Right forelimb (tissue), 1 donor: ENCODE measurements at places on chromosomes 5 and 9.
A peak's percentile ranks its signal among the peaks of the same experiment; 100 is the strongest.

DNA sequence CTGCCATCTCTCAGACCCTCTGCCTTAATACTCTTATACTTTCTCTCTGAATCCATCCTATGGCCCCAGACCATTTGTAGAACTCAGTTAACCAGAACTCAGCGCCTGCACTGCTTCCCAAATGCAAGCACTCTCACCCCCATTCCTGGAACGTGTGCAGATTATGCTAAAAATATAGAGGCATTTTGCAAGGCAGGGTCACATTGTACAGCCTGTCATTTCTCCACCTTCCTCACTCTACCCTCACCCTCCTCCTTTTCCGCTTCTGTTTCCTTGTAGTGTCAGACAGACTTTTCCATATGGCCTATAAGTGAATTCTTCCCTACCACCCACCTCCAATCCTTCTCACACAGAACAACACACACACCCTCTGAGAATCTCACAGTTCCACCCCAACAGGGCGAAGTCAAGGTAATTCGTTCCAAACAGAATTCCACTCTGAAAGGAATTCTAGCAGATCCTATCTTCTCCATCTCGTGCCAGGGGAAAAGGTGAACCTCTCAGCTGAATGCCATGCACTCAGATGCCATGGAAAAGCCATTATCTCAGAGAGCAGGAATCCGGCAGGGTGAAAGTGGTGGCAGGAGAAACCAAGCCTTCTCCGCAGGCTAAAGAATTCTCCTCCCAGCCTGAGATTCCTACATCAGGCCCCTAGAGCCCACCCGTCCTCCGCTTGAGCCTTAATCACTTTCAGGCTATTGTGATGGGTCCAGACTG lies 25.3 kb downstream of the GGTA1 start:
- DNase-seq, result no peak

GRCh38 chr5:65620021-65620420 lies 4.1 kb downstream of the TRIM23 start:
- DNase-seq, result no peak

- DNase-seq, result no peak
Observed at GRCh38 chr5:33184367-33184766, 256.4 kb upstream of the TARS1 start.

DNA sequence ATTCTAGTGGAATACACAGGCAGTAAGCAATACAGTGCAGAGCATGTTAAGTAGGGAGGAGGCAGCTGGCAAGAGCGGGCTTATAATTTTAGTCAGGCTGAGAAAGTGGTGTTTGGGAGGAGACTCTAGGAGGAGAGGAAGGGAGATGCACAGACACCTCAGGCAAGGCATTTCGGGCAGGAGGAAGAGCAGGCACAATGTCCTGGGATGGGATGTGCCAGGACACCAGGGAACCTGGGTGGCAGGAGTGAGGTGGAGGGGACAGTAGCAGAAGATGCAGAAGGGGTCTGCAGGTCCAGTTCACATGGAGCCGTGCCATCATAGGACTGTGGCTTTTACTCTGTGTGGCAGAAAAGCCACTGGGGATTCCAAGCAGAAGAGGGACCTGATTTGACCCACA lies 143.7 kb upstream of the FSTL4 start:
- DNase-seq, result no peak

- no peak for DNase-seq
Observed at GRCh38 chr5:14105718-14106410, 37.3 kb upstream of the TRIO start.

- no peak for DNase-seq
Observed at GRCh38 chr5:38456657-38457399, 99.6 kb downstream of the LIFR start.

DNA sequence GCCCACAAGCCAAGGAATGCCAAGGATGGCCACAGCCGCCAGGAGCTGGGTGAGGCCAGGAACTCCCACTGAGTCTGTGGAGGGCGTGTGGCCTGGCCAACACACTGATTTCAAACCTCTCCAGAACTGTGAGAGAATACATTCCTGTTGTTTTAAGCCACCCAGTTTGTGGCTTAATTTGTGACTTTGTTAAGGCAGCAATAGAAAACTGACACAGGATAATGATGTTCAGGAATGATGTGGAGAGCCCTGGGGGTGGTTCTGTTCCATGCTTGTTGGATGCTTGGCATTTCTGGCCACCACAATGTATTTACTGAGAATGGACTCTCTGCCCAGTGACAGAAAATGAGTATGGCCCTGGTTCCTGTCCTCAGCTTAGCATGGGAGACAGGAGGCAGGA lies 82.8 kb downstream of the DAP start:
- no peak for DNase-seq

DNA sequence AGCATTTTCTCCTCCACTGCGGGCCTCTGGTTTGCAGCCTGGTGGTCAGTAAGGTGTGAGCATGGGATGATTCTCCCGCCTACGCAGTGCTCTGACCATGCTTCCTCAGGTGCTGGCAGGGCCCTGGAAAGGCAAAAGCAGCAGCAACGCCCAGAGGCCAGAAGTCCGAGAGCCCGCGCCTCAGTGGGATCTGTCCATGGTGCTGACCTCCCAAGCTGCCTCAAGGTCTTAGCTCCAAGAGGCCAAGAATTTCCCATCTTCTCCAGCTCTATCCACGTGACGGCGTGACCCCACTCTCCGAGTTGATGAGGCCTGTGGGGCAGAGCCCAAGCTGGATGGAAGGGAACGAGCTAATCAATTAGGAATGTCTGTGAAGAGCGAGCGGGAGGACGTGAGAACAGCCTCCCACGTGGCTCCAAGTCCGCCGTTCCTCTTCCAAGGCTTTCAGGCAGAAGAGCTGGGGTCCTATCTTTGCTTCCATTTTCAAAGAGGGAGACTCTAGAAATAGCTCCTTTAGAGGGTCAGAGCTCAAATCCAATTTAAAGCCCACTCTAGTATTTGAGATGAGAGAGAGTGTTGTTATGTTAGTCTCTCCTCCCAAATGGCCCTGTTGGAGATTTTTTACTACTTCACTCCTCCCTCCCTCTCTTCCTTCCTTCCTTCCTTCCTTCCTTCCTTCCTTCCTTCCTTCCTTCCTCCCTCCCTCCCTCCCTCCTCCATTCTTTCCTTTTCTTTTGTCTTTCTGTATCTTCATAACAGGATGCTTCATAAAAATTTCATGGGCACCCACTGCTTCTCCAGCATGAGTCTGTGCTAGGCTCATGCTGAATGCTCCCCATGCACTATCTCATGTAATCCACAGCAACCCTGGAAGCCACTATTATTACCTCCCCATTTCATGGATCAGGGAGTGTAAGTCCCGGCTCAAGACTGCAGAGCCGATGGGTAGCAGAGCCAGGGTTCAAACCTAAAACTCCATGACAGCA lies 69.3 kb downstream of the OLFM1 start:
- peak; percentile 81 for DNase-seq

DNA sequence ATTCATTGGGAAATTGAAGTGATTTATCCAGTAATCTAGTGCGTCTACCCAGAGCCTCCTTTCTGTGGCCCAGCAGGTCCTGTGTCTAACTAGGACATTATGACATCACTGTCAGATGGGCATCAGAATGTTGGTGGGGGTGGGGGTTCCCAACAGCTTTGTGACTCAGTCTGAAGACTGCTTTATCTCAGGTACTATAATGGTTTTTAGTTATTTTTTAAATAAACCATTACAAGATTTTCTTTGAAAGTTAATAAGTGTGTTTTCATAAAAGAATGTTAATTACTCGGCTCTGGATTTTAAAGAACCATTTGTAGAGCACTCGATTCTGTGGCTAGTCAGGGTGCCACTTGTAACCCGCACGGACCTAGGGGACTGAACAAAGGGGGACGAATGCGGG lies at the start of gene EQTN:
Gene EQTN (minus strand): TSS at position 101 of the 400 bp plus-strand sequence. CDS start 95 bp downstream, at position 6.
- DNase-seq, result no peak

DNA sequence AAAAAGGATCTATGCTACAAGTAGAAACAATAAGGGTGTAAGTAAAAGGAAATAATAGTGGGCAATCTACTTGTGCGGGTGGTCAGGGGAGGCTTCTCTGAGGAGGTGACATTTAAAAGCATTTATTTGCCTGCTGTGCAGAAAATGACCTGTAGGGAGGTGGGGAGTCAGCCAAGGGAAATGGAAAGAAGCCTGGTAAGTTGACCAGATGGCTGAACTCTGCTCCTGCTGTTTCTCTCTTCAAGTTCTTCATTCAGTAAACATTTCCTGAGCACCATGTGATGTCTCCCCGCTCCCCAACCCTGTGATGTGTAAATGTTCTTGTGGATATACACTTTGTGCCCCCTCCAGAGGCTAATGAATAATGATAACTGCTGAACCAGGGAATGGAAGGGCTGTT lies 9.9 kb upstream of the SPIN1 start:
- DNase-seq, result no peak

DNA sequence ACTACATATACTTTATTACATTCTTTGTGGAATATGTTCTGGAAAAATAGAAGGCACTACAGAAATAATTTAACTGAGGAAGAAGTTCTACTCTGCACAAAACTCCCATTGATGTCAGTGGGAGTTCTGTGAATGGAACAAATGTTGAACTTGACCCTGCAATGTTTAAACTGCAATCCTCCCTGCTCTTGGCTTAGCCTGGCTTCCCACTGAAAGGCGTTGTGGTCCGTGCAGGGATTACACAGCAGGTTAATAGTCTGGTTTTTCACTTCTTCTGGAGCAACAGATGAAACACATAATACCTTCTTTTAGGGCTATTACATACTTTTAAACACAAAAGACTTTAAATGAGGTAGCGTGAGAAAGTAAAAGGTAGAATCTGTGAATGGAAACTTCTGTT lies 12.9 kb upstream of the ERBIN start:
- no peak for DNase-seq

- no peak for DNase-seq
Observed at GRCh38 chr9:76571288-76571687, 112.3 kb downstream of the GCNT1 start.

DNA sequence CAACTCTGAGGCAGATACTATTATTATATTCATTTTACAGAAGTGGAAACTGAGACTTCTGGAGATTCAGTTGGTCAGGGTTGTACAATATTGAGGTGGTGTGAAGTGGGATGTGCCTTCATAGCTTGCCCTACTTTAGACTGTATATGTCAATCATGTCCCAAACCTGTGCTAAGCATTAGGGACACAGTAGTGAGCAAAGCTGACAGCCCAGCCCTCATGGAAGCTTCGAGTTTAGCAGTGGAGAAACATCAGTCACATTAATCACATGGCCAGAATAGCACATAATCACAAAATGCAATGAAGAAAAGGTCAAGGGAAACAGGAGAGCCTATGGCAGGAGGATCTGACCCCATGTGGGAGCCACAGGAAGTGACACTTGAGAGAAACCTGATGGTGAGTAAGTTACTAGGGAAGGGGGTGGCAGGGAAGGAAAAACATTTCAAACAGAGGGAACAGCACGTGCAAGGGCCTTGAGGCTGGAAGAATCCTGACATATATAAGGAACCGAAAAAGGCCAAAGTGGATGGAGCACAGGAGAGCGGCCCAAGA lies 20.5 kb upstream of the RALGPS1 start:
- no peak for DNase-seq

- DNase-seq, result no peak
Observed at GRCh38 chr9:123564652-123565051, 208.7 kb downstream of the CRB2 start.

DNA sequence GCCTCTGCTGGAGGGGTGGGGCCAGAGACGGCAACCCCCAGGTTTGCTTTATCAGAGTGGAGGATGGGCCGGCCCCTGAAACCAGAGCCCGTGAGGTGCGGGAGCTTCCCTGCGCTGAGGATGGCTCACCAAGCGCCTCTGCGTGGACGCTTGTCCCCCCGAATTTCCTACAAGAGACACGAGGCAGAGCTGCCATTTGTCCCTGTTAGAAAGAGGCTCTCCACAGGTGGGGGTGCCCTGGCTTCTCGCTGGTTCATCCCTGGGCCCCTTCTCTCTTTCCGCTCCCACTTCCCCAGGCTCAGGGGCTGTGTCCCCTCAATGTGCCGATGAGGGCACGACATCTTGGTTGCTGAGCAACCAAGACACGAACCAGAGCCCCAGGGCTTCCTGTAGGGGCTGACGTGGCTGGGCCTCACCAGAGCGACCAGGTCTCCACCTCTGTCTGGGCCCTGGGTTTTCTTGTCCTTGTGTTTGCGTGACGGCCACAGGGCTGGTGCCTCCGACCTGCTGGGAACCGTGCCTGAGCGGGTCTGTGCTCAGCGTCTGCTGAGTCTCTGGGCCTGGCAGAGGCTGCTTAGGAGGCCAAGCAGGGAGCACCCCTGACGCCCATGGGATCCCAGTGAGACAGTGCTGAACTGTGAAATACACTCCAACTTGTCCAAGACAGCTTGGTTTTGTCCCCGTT lies 119.6 kb upstream of the COL5A1 start:
- peak; percentile 42 for DNase-seq

GRCh38 chr5:58501778-58502417 lies 10.7 kb downstream of the GAPT start:
- no peak for DNase-seq

DNA sequence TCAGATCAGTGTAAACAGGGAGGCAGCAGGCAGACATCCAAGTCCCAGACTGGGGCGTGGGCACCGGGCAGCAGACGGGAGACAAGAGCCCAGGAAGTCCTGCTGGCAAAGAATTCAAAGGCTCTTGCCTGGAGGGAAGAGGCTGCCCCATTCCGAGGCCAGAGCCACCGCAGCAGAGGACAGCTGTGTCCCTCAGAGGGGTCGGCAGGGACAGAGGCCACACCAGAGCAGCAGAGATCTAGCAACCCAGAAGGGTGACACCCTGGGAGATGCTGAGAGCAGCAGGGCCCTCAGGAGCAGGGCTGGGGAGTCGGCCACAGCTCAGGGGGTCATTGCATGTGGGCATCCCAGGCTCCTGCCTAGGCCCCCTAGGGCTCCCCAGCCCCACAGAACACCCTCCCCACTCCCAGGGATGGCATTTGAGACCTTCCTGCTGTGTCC lies 29.1 kb downstream of the ADAMTS2 start:
- DNase-seq, result peak; percentile 21

- no peak for DNase-seq
Observed at GRCh38 chr9:19381656-19382055, 1.6 kb upstream of the RPS6 start.

GRCh38 chr5:173512637-173513435 lies 103.6 kb downstream of the BOD1 start:
- DNase-seq, result no peak

GRCh38 chr5:144405991-144406390 lies 235.3 kb downstream of the KCTD16 start:
- DNase-seq, result no peak
